ENCODE measurements at places on chromosomes 2 and 18.

DNA sequence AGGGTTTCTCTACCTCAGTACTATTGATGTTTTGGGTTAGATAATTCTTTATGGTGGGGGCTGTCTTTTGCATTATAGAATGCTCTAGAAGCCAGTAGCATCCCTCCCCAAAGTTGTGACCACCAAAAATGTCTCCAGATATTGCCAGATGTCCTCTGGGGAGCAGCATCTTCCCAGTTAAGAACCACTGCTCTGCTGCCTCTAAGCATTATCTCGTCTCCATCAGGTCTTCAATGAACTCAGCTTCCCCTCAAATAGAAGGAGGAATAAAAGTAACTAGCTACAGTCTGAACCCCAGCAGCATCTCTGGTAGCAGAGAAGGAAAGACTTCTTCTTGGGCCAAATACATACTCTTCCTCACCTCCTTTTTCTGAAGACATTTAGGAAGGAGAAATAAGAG lies 244.1 kb downstream of the AGPS start:
- no peak for DNase-seq

DNA sequence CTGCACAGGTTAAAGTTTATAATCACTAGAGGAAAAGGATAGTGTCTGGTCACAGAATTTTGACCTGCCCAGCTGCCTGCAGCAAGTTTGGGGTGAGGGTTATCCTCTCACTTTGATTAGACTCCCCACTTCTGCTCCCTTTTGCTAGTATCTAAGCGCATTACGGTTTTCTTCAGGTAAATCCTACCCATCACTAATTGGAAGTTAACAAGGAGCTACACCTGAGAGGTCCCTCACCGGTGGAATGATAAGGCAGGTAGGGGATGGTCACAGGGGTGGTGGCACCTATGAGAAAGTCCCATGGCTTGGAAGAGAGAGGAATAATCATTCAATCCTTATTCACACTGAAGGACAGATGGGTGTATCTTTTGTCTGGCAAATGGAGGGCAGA lies 7.6 kb downstream of the BCL2 start:
- no peak for DNase-seq

DNA sequence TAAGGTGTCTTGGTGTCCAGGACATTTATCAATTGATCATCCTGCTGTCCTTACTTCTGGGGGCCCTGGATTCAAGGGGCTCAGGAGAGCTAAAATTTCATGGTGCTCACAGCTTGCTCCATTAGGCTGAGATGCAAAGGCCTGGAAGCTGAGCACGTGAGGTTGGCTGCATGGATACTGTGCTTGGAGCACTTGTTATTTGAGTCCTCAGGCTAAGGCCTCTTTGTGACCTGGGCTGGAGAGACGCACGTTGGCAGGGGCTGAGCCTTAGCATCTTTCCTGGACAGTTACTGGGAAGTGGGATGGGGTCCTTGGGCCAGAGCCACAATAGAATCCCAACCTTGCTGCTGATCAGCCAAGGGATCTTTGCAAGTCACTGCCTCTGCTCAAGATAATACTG lies 151.2 kb upstream of the HS6ST1 start:
- DNase-seq, result no peak

DNA sequence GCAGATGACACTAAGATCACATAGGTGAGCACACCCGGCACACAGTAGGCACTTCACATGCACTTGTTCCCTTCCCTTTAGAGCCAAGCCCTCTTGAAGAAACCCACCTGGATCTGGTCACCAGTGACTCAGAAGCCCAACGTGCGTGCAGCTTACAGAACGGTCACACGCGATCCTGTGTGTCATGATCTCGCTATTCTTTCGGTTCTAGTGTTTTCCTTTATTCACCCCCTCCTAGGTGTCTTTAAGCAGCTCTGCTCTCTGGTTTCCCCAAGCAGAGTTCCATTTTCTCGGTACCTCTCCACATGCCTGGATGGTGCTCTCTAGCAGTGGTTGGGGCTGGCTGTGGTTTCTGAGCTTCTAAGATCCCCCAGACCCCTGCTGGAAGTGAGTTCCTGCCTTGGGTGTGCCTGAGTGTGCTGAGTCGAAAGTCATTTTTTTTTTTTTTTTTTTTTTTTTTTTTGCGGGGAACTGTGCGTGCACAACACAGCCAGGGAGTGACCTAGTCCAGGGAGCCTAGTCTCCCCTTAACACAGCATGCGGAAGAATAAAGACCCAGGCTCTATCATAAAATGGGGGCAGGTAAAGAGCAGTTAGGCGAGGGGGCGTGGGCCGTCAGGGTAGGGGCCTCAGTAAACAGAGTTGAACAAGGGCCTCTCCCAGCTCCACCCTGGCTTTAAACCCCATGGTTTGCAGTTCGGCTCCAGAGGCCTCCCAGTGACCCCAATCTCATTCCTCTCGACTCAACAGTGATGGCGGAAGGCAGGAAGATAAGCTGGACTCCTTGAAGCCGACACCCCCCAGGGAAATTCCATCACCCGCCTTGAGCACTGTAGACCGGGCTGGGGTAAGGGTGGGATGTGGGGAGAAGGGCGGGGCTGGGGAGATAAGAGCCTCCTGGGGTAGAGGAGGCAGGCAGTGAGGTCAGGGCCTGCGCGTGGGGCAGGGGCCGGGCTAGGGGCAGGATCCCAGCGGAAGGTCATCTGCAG lies 29.8 kb upstream of the DNMT3A start:
- DNase-seq, result no peak

GRCh38 chr2:146982393-146982846 lies 862.4 kb upstream of the ACVR2A start:
- DNase-seq, result peak; percentile 98

DNA sequence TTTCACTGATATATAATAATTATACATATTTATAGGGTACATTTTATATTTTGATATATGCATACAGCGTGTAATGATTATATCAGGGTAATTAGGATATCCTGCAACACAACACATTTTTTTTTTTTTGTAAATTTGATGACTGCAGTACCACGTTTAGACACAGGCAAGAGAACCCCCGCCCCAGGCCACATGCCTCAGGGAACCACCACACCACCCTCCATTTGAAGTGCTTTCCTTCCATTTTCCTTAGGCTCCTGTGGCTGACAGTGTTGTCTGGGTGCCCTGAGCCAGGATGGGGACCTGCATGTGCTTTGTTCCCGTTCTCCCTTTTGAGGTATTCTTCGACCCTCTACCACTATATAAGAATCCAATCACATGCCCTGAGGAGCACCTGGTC lies 161.6 kb upstream of the CTAGE1 start:
- DNase-seq, result no peak

DNA sequence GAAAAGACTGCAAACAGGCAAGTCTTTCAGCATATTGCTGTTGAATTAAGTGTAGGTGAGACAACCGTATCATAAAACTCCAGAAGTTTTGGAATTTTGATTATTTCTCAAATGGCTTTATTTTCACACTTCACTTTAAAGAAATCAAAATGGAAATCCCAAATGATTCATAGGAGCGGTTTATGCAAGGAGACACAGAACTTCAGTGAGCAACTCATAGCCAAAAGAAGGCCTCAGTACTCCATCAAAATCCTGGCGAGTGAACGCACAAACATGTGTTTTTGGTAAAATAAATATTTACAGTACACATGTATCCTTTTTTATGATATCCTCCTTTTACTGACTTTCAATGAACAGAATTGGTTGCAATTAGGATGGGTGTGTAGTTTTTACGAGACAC lies 140.4 kb upstream of the APCDD1 start:
- DNase-seq, result peak; percentile 39

- no peak for DNase-seq
Measured at GRCh38 chr2:2843969-2844548, 513.0 kb upstream of the MYT1L start.

DNA sequence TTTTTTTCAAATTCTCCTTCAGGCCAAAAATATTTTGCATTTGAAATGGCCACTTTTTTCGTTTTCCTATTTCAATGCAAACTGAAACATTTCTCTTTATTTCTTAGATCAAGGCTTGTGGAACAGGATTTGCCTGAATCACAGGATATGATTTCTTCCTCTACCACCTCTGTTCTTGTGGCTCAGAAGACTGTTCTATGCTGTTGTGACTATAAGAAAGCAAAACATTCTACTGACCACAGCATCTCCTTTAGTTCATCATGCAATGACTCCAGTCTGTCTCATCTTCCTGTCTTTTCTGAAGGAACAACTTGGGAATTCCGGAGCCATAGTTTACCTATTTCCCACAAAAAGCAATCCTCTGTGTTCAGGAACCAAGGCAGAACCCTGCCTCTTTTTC lies 16.2 kb upstream of the ZNF512 start:
- peak; percentile 49 for DNase-seq

DNA sequence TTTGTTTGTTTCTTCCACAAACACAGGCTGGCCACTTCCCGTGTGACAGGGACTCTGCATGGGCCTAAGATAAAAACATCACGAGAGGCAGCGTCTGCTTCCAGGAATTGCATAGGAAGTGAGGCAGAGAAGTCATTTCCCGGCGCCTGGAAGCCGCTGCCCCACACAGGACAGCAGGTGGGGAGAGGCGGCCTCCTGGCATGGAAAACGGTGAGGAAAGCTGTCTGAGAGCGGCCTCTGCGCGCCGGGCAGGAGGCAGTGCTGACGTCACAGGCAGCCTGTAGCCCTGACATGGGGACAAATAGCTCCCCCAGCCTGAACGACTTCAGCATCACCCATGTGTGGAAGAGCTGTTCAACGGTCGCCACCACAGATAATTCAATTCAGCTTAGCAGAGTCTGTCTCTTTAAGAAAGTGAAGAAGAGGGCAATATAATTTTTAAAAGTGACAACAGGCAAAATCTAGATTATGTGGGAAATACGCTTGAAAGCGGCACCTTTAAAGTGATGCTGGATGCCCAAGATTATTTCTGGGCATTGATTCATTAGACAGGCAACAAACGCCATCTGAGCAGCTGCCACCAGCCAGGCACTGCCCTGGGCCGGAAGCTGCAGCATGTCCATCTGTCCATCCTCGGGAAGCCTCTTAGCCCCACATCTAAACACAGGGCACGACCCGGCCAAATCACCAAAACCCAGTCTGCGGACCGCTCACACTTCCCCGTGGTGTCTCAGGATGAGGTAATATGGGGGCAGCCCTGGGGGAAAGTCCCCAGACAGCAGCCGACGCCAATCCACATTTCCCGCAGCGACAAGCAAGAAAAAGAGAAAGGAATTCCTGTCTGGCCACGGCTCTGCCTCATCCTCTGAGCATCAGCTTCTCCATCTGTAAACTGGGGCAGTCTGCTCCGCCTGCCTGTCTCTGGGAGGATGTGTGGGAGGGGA lies 138.9 kb downstream of the PXDN start:
- DNase-seq, result peak; percentile 43

- peak; percentile 66 for DNase-seq
Measured at GRCh38 chr2:173119069-173119807, 43.6 kb downstream of the MAP3K20 start.

DNA sequence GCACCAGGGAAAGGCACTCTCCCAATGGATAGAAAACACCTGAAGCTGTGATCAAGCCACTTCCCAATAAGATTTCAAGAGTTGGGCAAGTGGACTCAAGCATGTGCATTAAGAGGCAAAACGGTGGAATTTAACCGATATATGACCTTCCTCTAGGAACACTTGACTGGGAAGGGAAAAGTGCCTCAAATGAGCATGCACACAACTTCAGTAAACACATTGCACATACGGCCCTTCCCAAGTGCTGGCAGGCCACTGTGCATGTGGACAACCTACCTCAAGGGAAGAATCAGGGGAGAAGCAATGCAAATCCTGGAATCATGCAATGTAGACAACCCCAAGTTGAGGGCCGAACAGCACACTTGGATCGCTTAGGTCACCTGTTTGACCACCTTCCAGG lies 23.9 kb upstream of the SH3RF3 start:
- no peak for DNase-seq

- DNase-seq, result no peak
Measured at GRCh38 chr18:57621246-57621604, 411 bp downstream of the NARS1 start.

DNA sequence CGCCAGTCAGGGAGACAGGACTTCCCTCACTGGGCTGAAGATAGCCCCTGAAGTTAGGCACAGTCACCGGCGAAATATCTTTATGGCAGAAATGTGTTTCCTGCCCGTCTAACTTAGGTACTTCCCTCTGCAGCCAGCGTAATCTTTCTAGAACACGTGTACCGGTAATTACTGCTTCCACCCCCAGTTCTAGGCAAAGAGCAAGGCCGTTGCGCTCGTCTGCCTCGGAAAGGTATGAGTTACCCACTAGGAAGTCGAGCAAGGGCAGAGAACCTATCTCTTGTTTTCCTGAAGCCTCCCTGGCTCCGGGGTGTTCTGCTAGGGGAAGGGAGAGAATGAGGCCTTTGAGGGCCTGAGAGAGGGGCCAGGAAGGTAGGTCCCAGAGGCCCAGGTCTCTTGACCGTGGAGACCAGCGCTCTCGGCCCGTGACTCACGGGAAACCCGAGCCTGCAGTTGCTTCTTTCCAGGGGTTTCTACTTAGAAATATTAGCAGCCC lies 70.0 kb downstream of the TWSG1 start:
- no peak for DNase-seq

- no peak for DNase-seq
Measured at GRCh38 chr2:72974436-72974754, 57.1 kb downstream of the EMX1 start.

DNA sequence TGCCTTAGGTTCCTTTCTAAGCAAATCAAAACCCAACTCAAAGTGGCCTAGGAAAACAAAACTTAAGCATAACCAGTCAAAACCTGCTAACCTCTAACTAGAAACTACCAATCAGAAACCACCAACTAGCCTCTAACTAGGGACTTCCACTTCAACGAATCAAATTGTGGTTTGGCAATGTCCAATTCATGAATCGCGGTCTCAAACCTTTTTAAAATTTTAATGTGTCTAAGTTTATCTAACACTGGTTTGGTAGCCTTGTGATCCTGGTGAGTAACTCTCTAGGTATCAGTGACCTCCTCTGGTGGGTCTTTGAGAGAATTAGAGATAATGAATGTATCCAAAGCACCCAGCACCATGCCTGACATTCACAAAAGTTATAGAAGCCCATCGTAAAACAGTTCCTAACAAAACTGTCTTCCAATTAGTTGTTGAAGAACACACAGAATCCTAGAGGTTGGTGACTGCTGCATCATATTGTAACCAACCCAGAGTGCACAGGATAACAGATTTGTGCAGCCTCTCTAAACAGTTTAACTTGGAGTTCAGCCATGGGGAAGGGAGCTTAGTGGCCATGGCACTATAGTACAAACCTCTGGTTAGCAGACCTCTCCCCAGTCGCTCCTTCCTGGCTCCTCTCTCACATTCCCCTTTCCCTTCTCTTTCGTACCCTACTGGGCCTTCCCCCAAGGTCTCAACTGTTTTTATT lies 45.2 kb upstream of the B3GNT2 start:
- DNase-seq, result no peak

- no peak for DNase-seq
Measured at GRCh38 chr2:148802448-148803220, 72.4 kb upstream of the KIF5C start.

DNA sequence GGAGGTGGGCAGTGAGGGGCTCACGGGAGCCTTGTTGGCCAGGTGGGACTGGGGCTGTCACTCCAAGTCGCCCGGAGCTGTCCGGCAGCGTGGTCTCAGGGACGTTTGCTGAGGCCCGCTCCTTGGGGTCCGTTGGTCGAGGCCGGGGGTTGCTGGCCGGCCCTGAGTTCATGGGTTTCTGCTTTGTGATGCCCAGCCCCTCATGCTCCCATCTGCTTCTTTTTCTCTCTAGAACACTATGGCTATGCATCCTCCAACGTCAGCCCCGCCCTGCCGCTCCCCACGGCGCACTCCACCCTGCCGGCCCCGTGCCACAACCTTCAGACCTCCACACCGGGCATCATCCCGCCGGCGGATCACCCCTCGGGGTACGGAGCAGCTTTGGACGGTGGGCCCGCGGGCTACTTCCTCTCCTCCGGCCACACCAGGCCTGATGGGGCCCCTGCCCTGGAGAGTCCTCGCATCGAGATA lies 14.5 kb downstream of the NFATC1 start:
- DNase-seq, result no peak

- no peak for DNase-seq
Measured at GRCh38 chr18:55240978-55241377, 281.7 kb upstream of the CCDC68 start.

- no peak for DNase-seq
Measured at GRCh38 chr2:40957508-40957907, 505.6 kb upstream of the SLC8A1 start.

Measured in AG10803 (cell line).